ENCODE measurements at places on chromosomes 3 and 15. TPM values are rescaled to one million over a fixed set of nuclear protein-coding genes. Genes with fewer than 3 reads are reported as not detected.

- DNase-seq, result no peak
- no peak overlapping the region for H3K4me3 ChIP-seq
- no peak overlapping the region for H3K27ac ChIP-seq
- no peaks in the 10 kb centered on the region for H3K4me1 ChIP-seq
- no peaks in the 10 kb centered on the region for H3K27me3 ChIP-seq
These were observed 723.8 kb downstream of the TUSC7 start for GRCh38 chr3:117433427-117433826.

- no peaks in the 10 kb centered on the region for H3K36me3 ChIP-seq
- no peaks in the 10 kb centered on the region for H3K4me1 ChIP-seq
- no peak for DNase-seq
- H3K4me3 ChIP-seq, result no peak overlapping the region
- no peaks in the 10 kb centered on the region for H3K27me3 ChIP-seq
These were observed 164.7 kb upstream of the SMAD3 start for GRCh38 chr15:66900586-66901310.

Gene ST8SIA2
- total RNA-seq, result 0.35 TPM

- H3K27me3 ChIP-seq, result no peaks in the 10 kb centered on the region
- no peaks in the 10 kb centered on the region for H3K4me1 ChIP-seq
- DNase-seq, result peak; percentile 47
- no peak overlapping the region for H3K4me3 ChIP-seq
- H3K27ac ChIP-seq, result no peak overlapping the region
These were observed 56.4 kb upstream of the ARRDC4 start for GRCh38 chr15:97903971-97904572.

- no peaks in the 10 kb centered on the region for H3K36me3 ChIP-seq
- H3K4me1 ChIP-seq, result no peaks in the 10 kb centered on the region
- H3K4me3 ChIP-seq, result no peak overlapping the region
- no peak for DNase-seq
These were observed 100.8 kb downstream of the CCNL1 start for GRCh38 chr3:157059181-157059580.

DNA sequence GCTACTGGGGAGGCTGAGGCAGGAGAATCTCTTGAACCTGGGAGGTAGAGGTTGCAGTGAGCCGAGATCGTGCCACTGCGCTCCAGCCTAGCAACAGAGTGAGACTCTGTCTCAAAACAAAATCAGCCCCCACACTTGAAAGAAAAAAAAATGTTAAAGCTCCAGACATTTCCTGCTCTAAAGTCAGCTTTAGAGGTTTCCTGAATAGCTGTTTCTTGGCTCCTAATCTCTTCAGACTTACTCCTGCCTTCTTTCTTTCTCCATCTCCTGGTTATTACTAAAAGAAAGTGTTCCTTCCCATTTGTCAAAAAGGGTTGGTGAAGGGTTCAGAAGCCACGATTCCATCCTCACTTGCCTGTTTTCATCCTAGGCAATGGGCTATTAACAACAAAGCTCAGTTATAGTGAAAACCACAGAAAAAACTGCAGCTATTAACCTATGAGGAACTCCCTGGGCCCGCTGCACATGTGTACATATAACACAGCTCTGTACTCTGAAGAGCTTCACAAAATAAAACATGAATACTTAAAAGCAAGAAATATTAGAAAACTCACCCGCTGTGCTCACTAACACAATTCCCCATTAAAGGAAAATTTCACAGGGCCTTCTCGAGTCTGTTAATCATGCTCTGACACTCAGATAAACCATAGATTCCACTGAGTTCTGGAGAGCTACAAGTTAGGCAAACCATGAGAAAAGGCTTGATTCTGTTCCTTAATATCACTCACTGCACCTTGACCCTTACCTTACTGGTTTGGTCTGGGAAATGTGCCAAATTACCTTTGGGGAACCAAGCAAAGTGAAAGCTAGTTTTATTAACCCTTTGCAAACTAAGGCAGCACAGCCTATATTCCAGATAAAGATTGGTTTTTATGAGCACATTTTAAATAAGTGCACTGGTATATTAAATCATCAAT, 89.9 kb upstream of the TSPAN3 start:
- DNase-seq, result no peak
- no peaks in the 10 kb centered on the region for H3K27me3 ChIP-seq
- H3K27ac ChIP-seq, result no peak overlapping the region

Gene FBXO40
- 0.12 TPM for total RNA-seq

DNA sequence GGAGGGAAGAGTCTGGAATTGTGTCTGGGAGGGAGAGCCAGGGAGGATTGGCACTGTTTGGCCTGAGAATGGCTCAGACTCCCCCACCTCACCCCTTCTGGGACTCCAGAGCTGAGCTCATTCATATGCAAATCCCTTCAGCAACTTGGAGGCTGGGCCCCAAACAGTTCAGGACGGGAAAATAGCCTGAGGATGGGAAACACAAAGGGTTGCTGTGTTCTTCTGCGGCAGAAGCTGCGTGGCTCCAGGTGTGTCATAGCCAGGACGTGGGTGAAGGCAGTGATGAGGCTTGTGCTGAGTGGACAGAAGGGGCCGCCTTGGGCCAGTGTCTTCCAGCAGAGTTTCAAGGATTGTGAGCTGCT, 16.6 kb downstream of the MASP1 start:
- no peaks in the 10 kb centered on the region for H3K36me3 ChIP-seq
- H3K27ac ChIP-seq, result no peak overlapping the region
- peaks cover 4% of the 10 kb centered on the region for H3K4me1 ChIP-seq
- no peak overlapping the region for H3K4me3 ChIP-seq
- no peak for DNase-seq
- no peaks in the 10 kb centered on the region for H3K27me3 ChIP-seq

DNA sequence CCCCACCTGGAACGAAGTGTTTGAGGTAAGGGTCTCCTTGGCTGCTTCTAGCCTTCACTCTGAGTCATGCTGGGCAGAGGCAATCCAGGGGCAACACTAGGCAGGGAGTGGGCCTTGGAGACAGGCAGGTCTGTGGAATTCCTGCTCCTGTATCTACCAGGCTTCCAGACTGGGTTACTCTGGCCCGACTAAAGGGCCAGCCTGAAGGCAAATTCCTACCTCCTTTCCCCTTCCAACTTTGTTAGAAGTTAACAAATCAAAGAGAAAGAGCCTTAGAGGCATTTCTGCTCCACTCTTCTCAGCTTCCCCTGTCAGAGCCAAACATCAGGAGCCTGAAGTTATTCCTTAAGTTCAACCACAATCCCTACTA, 30.1 kb downstream of the ESYT3 start:
- H3K27me3 ChIP-seq, result no peaks in the 10 kb centered on the region
- H3K27ac ChIP-seq, result no peak overlapping the region
- H3K4me1 ChIP-seq, result no peaks in the 10 kb centered on the region
- no peak overlapping the region for H3K4me3 ChIP-seq
- DNase-seq, result no peak
- no peaks in the 10 kb centered on the region for H3K36me3 ChIP-seq

GRCh38 chr3:122146466-122146865, 37.0 kb upstream of the CASR start:
- no peaks in the 10 kb centered on the region for H3K36me3 ChIP-seq
- H3K4me1 ChIP-seq, result no peaks in the 10 kb centered on the region
- no peak overlapping the region for H3K4me3 ChIP-seq
- DNase-seq, result no peak
- H3K27ac ChIP-seq, result no peak overlapping the region

GRCh38 chr3:58214484-58215316, 3.9 kb upstream of the DNASE1L3 start:
- no peaks in the 10 kb centered on the region for H3K27me3 ChIP-seq
- H3K4me3 ChIP-seq, result no peak overlapping the region
- H3K4me1 ChIP-seq, result peaks cover 2% of the 10 kb centered on the region
- DNase-seq, result no peak
- H3K27ac ChIP-seq, result no peak overlapping the region
- H3K36me3 ChIP-seq, result no peaks in the 10 kb centered on the region

DNA sequence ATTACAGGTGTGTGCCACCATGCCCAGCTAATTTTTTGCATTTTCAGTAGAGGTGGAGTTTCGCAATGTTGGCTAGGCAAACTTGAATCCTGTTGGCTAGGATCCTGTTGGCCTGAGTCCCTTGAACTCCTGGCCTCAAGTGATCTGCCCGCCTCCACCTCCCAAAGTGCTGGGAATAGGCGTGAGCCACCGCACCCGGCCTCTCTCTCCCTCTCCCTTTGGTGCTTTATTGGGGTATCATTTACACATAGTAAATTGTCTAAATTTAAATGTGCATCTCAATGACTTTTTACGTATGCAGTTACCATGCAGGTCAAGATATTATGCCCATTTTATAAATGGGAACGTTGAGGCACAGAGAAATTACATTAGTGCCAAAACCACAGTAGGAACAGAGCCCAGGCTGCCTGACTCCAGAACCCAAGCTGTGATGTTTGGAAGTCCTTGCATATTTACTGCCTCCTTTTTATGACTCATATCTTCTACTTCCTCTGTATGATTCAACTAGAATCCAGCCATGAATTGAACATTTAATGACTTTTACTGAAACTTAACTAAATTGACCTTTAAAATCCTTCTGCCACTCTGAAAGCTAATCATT, 34.0 kb upstream of the RPP14 start:
- H3K4me3 ChIP-seq, result no peak overlapping the region
- no peak for DNase-seq
- no peaks in the 10 kb centered on the region for H3K36me3 ChIP-seq
- H3K27me3 ChIP-seq, result no peaks in the 10 kb centered on the region
- no peak overlapping the region for H3K27ac ChIP-seq

DNA sequence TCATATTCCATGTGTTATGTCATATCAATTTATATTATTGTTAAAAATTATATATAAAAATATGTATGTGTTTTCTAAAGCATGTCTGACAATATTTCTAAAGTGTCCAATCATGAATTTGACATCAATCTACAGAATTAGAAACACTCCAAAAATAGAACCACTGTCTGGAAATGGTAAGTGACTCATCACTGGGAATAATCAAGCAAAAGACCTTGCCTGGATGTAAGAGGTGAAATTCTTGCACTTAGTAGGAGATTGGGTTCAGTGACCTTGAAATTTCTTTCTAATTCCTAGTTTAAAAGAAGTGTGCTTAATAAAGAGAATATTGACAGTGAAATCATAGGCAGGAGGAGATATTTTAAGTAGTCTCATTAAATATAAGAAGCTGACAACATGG, 188.8 kb downstream of the ZNF385D start:
- DNase-seq, result no peak
- no peaks in the 10 kb centered on the region for H3K4me1 ChIP-seq
- no peak overlapping the region for H3K4me3 ChIP-seq

DNA sequence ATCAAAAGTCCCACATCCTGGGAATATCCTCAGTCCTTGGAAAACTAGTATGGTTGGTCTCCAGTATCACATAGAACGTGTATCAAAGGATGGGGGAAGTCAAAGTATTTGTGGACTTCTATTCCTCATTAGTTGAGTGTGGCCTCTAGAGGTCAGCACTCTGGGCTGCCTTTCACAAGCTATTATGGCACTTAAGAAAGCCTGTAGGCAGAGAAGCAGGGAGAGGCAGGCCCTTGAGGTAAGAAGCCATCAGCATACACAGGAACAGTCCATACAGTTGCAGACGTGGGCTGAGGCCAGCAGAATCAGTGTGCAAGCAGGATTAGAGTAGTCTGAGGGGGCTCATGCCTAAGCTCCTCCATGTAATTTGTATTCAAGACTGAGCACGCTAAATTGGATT, 341.7 kb downstream of the CLSTN2 start:
- H3K27ac ChIP-seq, result no peak overlapping the region
- no peaks in the 10 kb centered on the region for H3K36me3 ChIP-seq
- no peak overlapping the region for H3K4me3 ChIP-seq
- no peak for DNase-seq

DNA sequence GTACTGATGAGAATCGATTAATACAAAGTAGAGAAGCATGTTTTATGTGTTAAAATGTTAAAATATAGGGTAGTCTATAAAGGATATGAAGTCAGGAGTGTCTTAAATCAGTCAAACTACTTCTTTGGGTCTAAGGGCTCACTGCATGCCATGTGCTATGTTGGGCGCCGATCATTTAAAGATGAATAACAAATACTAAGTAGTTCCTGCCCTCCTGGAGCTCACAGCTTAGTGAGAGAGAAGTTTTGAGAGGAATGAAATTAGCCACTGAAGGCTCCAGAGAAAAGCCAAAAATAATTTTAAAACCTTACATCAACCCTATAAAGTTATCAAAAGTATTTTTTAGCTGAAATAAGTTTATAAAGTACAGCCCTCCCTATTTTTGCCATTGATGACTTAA, 44.5 kb downstream of the BLM start:
- no peak for DNase-seq
- no peaks in the 10 kb centered on the region for H3K36me3 ChIP-seq
- H3K27me3 ChIP-seq, result no peaks in the 10 kb centered on the region
- H3K27ac ChIP-seq, result no peak overlapping the region
- no peak overlapping the region for H3K4me3 ChIP-seq

All from ovary (tissue), 10 donors.